ENCODE measurements at places on chromosomes 12 and 14.

GRCh38 chr12:106114447-106115068 lies 24.2 kb downstream of the NUAK1 start:
- DNase-seq: no peak

DNA sequence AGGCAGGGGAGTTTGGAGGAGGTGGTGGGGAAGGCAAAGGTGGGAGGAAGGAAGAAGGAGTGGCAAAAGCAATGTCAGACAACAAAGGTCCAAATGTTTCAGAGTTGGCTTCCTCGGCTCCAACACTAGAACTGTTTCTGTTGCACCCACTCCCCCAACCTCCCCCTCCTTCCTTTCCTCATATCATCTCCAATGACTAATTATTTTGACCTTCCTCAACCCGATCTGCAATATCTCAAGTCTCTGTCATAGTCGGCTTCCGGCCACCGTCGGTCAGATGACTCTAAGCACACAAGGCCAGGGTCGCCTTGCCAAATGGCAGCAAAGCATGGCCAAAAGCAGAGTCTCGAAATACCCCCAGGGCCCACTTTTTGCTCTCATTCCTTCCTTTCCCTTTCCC lies 637.0 kb upstream of the TBX3 start:
- DNase-seq: no peak

DNA sequence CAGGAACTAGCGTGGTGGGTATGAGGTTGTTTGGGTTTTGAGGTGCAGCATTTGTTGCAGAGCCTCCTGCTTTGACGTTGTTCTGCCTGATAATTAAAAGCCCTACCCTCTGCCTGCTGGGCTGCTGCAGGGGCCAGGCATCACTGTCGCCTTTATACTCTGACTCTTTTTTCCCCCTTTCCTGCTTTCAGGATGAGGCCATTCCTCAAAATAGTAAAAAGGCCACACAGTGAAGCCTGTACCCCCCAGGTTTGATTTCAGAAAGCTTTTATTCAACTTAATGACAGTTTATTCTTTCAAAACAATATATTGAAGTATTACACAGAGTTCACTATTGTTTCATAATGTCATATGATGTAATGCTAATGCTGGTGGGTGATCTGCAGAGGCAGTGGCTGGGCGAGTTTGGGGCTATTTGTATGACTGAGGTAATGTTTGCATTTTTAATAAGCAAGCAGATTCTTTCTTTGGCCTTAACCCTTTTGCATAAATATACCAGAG lies 9.1 kb downstream of the BORCS5 start:
- no peak for DNase-seq

DNA sequence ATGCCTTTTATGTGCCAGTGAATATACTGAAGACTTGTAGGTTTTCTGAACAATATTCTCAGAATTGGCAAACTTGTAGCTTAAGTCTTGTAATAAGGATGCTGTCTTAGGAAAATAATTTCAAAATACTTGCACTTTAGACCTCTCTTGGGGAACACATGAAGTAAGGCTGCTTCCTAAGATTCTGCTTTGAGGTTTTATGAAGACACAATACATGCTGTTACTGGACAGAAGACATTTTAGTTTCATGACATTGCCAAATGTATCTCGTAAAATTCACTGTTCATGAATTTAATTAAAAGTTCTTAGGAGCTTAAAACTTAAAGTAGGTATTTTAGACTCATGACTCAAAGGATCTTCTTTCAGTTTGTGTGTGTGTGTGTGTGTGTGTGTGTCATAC lies 80.7 kb downstream of the RAD51B start:
- DNase-seq: no peak

DNA sequence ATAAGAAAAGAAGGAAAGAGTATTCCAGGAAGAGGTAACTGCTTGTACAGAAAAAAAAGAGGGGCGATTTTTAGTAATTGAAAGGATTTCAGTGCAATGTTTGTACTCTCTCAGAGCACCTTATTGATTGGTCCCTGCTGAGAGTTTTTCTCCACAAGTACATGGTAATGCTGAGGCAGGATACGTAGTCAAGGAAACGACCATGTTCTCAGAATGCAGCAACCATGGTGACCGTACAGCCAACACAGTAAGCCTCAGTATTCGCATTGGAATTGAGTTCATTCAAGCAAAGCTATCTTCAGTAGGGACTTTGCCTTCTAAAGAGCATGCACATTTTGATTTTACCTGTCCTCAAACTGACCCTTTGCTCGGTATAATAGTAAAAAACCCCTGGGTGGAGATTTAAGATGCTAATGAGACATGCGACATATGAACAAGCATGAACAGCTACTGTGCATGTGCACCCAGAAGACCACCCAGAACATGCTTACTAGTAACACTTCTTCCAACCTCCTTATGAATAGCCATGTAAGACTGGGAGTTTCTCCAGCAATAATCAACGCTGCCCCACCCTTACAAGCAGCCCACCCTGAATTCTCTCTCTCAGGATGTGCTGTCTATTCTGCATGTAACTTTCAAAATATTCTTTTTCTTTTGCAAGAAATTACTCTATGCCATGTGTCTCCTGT lies 6.2 kb upstream of the SLC41A2 start:
- no peak for DNase-seq

DNA sequence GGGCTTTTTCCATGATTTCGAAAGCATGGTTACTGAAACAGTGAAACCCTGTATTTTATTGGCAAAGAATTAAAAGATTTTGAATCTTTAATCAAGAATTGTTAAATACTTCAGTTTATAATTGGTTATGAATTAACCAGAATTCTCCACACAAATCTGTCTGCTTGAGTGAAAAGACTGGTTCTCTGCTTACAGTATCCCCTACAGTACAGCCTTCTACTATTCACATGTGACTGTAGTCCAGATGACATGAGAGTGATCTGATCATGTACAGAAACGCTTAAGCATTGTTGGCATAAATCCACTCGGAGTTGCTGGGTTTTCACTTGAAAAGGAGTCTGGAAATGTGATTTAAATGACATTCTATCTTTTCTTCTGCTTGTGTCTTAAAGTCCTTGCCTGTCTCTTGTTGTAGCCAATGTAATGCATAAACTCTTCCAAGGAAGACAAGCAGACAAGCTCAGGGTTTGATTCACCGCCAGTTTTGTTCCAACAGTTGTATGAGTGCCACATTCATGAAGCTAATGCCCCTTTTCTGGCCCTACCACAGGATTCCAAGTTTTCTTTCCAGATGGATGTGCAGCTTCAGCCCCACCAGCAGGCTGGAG lies 222.0 kb upstream of the LRIG3 start:
- DNase-seq: no peak

DNA sequence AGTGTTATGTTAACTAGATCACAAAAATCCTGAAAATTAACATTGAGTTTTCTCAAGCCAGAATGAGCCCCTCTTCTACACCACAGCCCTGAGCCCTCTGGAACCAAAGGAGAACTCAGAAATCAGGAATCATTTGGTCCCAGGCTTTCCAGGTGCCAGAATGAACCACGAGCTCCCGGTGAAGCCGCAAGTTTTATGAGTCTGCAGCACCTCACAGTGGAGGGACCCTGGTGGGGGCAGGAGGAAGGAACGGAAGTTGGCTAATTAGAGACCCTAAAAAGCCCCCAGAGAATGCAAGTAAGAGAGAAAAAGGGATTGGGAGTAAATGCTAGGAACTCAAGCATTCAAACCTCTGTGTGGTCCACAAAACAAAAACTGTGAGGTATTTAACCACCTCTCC lies 52.9 kb upstream of the BCL2L14 start:
- no peak for DNase-seq

DNA sequence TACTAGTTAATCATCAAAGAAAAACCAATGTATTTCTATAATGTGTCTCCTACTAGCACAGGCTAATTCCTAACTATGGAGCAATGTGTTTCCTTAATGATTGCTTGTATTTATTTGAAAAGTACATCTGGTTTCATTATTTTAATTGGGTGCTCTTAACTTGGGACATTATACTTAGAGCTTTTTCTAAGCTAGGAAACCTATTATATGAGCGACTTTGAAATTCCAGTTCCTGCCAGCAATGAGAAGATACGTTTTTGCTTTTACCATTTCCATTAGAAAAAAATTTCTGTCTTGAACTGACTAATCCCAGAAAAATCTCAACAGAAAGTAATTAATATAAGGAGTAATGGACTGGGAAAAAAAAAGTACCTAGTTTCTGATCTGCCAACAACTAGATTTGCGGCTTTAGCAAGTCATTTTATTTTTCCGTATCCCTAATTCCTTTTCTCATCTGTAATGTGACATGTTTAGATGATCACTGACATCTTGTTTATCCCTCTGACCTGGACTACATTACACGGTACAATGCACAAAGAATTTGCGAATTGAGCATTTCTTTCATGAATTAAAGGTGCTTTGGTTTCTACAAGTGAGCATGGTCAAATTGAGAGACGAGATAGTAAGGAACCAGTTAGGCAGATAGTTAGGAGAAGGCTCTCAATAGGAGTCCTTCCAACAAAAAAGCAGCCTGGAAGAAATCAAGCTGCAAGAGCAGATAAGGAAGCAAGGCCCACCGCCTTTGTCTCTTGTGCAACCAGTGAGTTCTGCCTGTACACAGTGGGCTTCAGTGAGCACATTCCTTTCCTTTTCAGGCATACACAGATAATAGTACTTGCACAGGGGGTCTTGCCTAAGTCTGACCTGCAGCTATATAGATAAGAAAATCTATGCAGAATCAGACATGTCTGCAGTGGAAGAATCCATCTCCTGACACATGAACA lies 1765.0 kb upstream of the FLRT2 start:
- no peak for DNase-seq

GRCh38 chr14:55927028-55927427 lies 191.2 kb upstream of the PELI2 start:
- no peak for DNase-seq

GRCh38 chr14:92012121-92012748 lies 27.6 kb downstream of the TRIP11 start:
- DNase-seq: no peak

DNA sequence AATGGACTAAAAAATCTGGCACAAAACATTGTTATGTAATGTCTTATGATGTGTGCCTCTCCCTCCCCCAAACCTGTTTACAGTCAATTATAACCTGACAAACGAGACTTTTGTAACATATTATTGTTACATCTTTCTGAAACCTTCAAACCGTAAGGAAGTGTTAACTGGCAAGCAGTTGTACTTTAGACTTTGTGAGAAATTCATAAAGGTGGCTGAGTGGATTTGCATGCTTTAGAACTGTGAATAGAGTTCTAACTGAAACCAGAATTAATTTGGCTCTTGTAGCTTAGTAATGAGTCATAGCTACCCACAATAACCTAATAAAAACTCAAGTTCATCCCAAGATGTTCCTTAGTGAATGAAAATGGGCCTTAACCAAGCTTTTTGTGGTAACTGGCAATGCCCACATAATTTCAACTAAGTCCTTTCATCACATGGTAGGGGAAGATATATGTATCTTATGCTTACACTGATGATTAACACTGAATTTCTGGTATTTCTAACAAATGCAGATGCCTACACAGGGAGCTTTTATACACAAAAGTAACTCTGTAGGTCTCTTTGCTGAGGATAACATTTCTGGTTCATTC lies 29.7 kb downstream of the RAD9B start:
- no peak for DNase-seq

GRCh38 chr14:68976160-68977067 lies 2.7 kb downstream of the ACTN1 start:
- no peak for DNase-seq

GRCh38 chr12:31386364-31386777 lies 60.4 kb upstream of the SINHCAF start:
- DNase-seq: no peak

- DNase-seq: no peak
Measured at GRCh38 chr12:76250256-76250655, 98.0 kb downstream of the BBS10 start.

DNA sequence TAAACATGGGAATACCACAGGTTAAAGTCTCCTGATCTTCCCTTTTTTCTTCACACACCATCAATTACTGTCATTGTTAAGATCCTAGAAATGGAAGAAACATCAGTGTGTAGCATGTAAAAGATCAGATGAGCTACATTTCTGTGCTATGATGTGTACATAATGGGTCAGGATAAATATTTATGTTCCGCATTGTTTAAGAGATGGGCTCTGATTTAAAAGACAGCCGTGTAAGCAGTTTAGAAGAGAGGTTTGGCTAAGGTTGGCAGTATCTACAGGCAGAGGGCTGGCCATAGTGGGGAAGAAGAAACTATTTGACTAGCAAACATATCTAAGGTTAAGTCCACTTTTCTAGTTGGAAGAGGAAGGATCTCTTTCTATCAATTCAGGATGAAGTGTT lies 49.4 kb downstream of the LRRC9 start:
- peak; percentile 50 for DNase-seq

- no peak for DNase-seq
Measured at GRCh38 chr12:41635626-41636364, 447.7 kb downstream of the PDZRN4 start.

GRCh38 chr14:69263364-69263763 lies 3.4 kb downstream of the GALNT16 start:
- DNase-seq: peak; percentile 59

- DNase-seq: no peak
Measured at GRCh38 chr14:55546212-55546874, 33.7 kb upstream of the KTN1 start.

DNA sequence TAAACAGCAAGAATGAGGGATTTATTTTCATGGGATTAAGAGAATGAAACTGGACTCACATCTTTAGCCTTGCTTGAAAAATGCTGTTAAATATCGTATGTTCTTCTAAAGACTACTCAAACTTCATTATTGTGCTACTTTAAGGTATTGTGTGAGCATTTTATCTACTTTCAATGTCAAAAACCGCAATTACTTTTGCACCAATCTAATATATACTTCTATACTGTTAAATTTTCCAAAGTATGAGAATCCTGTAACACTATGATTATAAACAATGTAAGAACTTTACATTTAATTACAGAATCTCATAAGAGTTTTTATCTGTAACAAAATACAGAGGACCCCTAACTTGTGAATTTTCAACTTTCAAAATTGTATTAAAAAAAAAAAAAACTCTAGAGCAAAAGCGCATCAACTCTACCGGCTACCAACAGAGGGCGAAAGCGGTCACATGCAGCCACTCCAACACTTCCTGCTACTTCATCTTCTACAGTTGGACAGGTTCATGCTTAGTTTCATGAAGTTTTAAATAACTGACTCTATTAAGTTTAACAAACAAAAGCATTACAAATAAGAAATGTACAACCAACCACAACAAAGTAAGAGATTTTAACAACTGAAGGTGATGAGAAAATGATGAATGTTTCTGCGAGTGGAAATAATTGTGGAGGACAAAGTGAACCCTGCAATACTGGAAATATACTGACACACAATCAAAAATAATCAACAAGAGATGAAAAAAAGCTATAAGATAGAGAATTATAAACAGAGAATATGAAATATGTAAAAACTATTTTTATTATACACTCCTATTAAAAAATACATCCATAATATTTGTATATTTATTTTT lies 210.9 kb downstream of the MED13L start:
- no peak for DNase-seq

- no peak for DNase-seq
Measured at GRCh38 chr12:63841571-63841970, 2.9 kb upstream of the SRGAP1 start.

- DNase-seq: no peak
Measured at GRCh38 chr14:22266683-22267082, 322.3 kb downstream of the DAD1 start.

GRCh38 chr12:33314223-33314622 lies 125.4 kb downstream of the SYT10 start:
- DNase-seq: no peak
